ENCODE measurements at places on chromosomes 4 and X.

DNA sequence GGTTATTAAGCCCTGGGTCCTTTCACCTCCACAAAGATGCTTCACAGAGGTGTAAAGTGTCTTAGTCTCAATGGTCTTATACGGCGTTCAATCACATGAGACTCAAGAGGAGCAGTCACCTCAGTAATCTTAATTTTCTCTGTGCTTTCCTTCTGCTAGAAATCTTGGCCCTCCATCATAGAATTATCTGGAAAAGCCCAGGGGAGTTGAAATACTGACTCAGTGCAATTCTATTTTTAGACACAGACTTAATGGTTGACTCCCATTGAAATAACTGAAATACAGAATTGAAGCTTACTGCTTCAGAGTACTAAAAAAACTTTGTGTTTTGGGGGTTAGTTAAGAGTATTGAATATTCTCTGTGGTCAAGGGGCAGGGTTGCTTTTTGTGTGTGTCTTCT is 94.5 kb upstream of the IL15 start:
- DNase-seq = no peak

GRCh38 chr4:123417813-123418212 is 21.2 kb downstream of the SPRY1 start:
- no peak for DNase-seq

DNA sequence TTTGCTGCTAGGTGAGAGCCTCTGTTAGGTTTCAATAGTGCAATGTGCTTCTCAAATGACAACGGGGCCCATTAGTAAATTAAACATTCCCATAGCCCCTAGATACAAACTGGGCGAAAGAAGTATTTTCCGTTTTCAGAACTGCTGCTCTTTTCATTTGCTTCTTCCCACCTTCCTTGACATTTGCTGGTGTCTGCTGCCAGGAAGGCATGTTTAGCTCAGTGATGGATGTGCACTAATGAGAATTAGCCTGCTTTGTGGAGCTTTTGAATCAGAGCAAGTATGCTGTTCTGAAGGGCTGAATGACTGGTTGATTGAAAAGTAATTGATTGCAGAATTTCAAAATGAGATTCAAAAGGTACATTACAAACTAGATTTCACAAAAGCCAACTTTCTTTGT is 57.0 kb downstream of the SHROOM3 start:
- DNase-seq = no peak

DNA sequence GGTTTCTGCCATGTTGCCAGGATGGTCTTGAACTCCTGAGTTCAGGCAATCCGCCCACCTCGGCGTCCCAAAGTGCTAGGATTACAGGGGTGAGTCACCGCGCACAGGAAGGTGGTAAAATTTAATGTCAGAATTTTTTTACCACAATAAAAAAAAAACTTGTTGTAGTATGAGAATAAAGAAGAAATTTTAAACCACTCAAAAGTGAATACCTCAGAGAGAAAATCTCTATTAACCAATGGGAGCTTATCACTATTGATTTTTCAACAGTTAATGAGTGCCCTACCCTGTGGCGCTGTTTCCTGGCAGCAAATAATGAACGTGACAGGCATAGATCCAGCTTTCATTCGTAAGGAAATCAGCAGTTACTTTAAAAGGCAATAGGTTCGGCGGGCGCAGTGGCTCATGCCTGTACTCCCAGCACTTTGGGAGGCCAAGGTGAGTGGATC is 32.7 kb upstream of the SLC25A4 start:
- DNase-seq = no peak

GRCh38 chr4:10003666-10004065 is 17.6 kb downstream of the SLC2A9 start:
- DNase-seq = no peak

- peak; percentile 76 for DNase-seq
These were observed 29.2 kb upstream of the ASMTL start for GRCh38 chrX:1481636-1482529.

DNA sequence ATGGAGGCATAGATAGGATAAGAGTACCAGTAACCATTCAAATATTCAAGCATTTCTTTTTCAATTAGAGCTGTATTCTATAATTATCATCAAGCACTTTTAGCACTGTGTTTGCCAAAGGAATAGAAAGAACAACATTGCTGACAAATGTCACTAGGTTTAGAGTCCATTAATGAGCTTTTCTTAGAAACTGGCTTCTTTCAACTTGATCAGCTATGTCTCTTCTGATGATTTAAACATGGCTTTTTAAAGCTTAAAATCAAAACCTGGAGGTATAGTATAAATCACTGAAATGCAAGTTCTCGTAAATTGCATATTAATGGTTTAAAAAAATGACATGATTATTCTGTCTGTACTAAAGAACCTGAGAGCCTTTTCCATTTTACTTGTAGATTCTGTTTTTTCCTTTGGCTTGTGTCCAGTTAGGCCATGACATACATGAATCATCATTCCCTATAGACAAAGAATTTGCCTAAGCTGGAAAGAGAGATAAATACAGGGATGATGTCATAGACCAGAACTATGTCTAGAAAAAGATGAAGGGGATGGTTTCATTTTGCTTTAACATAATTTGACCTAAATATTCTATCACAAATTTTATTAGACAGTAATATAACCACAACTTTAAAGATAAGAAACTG is 340.1 kb upstream of the CTSO start:
- DNase-seq = no peak

GRCh38 chrX:107566604-107567262 is 61.6 kb upstream of the PRPS1 start:
- no peak for DNase-seq

- DNase-seq = no peak
These were observed 51.7 kb downstream of the JAKMIP1 start for GRCh38 chr4:6148506-6149205.

DNA sequence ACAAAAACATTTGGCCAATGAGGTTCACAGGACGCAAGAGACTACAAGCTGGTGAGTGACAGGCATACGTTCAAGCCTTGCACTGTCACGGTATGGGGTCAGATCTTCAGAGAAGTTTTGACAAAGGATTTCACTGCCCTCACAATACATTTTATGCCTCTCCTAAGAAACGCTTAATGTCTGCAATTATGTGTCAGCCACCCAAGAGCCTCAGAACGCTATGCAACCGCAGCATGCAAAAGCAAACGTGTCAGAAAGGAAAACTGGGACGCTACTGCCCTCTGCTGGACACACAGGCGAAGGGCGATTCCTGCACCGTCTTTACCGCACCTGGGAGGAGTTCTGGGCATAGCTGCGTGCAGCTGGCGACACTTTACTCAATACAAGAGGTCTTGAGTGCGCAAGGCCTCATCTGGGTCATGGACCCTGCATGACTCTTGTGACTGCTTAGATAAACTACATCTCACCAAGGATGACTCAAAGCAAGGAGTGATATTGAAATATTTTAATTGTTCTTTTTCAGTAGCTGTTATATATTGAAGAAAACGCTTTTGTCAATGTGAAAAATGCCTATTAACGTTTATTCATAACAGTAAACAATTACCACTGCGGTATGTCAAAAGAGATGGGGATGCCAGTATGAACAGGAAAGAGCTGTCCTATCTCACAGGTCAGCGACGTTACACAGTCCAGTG is 147.6 kb upstream of the FRG1 start:
- DNase-seq = peak; percentile 32

DNA sequence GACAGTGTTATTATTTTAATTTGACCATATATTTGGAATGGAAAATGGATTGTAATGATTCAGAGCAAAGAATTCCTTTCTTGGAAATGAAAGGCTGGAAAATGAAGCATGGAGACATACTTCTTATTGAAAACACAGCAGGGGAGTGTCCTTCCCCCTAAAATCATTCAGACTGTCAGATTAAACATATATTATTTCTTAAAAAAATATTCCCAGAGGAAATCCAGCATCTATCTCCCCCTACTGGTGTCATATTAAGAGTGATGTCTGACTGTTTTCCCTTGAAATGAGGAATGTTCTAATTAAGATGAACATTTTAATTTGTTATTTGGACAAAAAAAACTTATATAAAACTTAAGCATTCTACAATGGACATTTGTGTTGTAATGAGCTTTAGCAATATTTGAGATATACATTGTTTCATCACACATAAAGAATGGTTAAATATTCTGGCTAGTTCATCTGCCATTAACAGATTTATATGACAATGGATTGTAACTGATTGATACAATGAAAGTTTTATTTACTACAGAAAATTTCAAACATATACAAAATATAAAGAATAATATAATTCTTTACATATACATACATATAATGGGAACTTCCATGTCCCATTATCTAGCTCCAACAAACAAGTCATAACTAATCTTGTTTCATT is 264.6 kb downstream of the SPRY1 start:
- DNase-seq = no peak

GRCh38 chr4:75678965-75679364 is 5.8 kb upstream of the G3BP2 start:
- DNase-seq = no peak

- no peak for DNase-seq
These were observed 88.6 kb downstream of the HPRT1 start for GRCh38 chrX:134548257-134549201.

GRCh38 chr4:1239141-1239949 is 9.6 kb downstream of the CTBP1 start:
- DNase-seq = no peak

DNA sequence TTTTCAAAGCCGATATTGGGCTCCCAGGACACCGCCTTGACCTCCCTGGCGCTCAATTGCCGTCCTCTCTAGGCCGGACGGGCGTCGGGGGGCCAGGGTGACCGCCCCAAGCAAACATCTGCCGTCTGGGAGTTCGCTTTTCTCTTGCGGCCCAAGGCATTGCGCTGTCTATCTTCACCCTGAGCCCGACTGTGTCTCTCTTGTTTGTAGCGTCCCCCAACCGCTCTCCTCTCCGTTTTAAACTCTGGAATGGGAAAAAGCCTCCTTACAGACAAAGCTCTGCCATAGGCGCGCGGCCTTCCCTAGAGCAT is 551 bp upstream of the ARX start:
- DNase-seq = no peak

DNA sequence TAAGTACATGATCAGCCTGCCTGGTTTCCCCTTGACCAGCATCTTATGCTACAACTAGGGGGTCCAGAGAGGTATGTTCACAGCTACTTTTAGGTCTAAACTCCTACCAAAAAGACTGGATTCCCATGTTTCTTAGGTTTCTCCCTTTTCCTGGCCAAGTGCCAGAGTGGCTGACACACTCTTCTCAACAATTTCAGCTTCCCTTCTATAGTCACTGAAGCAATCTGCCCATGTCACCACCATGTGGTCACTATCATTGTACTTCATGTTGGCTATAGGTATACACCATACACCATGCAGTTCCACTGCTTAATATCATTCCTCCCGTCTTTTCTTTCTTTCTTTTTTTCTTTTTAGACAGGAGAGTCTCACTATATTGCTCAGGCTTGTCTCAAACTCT is 66.9 kb downstream of the KLHL13 start:
- no peak for DNase-seq

- no peak for DNase-seq
These were observed 59.0 kb downstream of the FAM193A start for GRCh38 chr4:2595436-2595835.

DNA sequence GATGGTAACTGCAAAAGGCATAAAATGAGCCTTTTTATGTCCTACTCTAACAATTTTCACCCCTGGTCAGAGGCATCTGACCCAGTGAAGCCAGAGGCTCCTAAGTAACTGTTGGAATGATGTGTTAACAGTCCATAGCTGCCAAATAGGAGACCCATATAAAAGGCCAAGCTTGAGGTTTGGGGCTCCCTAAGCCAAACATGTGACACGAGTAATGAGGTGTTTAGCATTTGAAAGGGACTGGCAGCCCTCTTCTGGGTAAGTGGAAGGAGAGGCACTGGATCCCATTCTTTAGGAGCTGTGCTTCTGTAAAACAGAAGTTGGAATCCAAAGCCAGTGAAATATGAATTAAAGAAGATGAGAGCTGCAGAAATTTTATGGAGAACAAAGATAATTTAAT is 100.6 kb upstream of the PNPLA4 start:
- DNase-seq = no peak

GRCh38 chr4:38490753-38491446 is 173.1 kb upstream of the KLF3 start:
- no peak for DNase-seq

DNA sequence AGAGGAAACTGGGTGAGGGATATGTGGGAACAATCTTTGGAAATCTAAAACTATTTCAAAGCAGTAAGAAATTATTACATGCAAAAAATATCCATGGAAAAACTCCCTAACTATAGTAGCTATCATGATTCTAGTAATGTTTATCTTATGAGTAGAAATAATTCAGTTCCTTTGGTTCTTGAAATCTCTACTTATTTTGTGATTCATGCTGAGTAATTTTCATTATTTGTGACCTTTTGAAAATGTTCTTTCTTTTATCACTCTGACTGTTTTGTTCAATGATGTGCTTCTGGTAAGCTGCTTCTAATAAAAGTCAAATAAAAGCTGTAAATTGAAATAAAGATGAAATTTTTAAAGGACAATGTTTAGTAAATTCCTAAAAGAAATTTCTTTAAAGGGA is 40.4 kb upstream of the MAGEB10 start:
- DNase-seq = no peak

DNA sequence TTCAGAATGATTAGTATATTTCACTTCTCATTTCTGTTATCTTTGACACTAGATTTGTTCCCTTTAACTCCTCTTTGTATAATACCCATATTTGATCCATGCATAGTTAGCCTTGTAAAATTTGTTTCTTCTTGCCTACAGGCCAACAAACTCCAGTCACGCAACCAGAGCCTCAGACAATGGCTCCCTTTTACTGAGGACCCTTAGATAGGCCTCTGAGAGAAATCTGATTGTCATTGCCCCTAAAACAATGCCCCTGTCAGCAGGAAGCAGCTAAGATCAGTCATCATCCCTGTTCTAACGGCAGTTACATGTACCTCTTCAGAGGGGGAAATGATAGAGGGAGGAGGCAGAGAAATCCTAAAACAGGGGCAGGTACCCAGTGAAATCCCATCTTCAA is 190.6 kb upstream of the TENT5D start:
- no peak for DNase-seq

GRCh38 chr4:7857238-7857701 is 82.4 kb downstream of the AFAP1 start:
- no peak for DNase-seq

DNA sequence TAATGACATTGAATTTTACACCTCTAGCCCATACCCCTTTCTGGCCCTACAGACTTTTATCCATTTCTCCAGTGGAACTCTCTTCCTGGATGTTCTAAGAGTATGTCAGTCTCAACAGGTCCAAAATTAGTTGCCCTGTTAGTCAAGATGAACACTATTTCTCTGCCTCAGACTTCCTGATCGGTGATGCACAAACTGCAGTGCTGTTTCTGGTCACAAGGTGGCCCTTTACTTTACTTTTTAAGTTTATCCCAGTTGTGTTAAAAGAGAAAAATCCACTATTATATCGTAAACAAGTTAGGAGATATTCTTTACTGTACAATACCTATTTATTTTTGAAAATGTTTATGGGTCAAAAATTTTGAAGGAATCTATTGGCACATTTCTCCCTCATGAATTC is 13.1 kb downstream of the TCEAL7 start:
- no peak for DNase-seq
